IMR-90 (cell line): ENCODE measurements at places on chromosomes 1 and 21. TPM values are rescaled to one million over a fixed set of nuclear protein-coding genes. Genes with fewer than 3 reads are reported as not detected.

Gene EBNA1BP2
- total RNA-seq, result 135 and 173 TPM in 2 replicates

Gene H3-3A
- total RNA-seq, result 171 and 188 TPM in 2 replicates

Gene KCNJ15
- total RNA-seq, result under 0.01 TPM in 2 replicates

Gene GPR89A
- 29.0 and 32.8 TPM in 2 replicates for total RNA-seq

Gene CDC14A
- total RNA-seq, result 3.0 and 3.9 TPM in 2 replicates

Gene MYOG
- total RNA-seq, result not detected in 2 replicates

Gene MAN1A2
- 29.4 and 60.8 TPM in 2 replicates for total RNA-seq

Gene SOX13
- total RNA-seq, result 0.54 and 0.56 TPM in 2 replicates

Gene ANGPTL3
- not detected in 2 replicates for total RNA-seq

Gene TNFRSF18
- total RNA-seq, result 0.18 TPM in 1 of 2 replicates, not detected in the other

Gene OR2AK2
- total RNA-seq, result not detected in 2 replicates

Gene SLC16A4
- 65.2 and 73.0 TPM in 2 replicates for total RNA-seq

Gene COL24A1
- total RNA-seq, result 1.4 and 2.5 TPM in 2 replicates

Gene CFAP57
- 0.28 and 0.36 TPM in 2 replicates for total RNA-seq

Gene TINAGL1
- total RNA-seq, result 0.54 and 0.56 TPM in 2 replicates

Gene EDN2
- total RNA-seq, result not detected in 2 replicates

Gene C1orf159
- 2.5 and 2.9 TPM in 2 replicates for total RNA-seq

Gene ASTN1
- total RNA-seq, result under 0.01 TPM in 1 of 2 replicates, not detected in the other

Gene ERICH3
- not detected in 2 replicates for total RNA-seq

Gene CYP2J2
- 0.18 TPM in 1 of 2 replicates, not detected in the other for total RNA-seq

Gene CD84
- total RNA-seq, result not detected in 2 replicates

Gene SPRR4
- not detected in 2 replicates for total RNA-seq

Gene FCRLA
- 0.28 and 0.36 TPM in 2 replicates for total RNA-seq

Gene OR2T2
- not detected in 2 replicates for total RNA-seq

Gene MINDY1
- 5.8 and 6.6 TPM in 2 replicates for total RNA-seq

Gene CGN
- 0.28 and 0.36 TPM in 2 replicates for total RNA-seq

Gene TOR1AIP2
- 85.0 and 109 TPM in 2 replicates for total RNA-seq
